Cardiac septum (tissue), 1 donor: ENCODE measurements at places on chromosomes 1 and 21.

DNA sequence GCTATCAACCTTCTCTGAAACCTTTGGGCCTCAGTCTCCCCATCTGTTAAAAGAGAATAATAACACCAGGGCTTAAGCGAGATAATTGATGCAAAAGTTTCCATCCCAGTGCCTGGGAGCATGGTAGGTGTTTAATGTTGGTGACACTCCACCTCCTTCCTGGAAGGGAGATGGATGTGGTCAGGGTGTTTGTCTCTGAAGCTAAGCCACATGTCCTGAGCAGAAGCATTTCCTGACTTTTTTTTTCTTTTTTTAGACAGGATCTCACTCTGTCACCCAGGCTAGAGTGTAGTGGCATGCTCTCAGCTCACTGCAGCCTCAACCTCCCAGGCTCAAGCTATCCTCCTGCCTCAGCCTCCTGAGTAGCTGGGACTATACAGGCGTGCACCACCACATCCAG lies 72.6 kb upstream of the HMGB4 start:
- DNase-seq: no peak

DNA sequence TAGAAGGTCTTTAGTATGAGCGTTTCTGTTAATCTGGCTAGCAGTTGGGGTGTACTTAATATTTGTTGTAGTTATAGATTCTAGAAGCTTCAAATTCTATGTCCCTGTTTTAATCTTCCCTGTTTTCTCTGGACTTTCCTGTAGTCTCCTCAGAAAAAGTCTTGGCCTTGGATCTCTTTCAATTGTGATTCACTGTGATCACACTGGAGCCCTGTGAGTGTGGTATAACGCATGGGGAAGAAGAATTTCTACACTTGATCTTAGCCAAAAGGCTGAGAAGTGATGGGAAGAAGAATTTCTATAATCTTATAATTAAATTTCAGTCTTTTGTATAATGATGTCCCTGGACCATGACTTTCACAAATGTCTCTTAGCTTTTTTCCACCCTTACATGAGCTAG lies 36.7 kb upstream of the COP1 start:
- DNase-seq: no peak

DNA sequence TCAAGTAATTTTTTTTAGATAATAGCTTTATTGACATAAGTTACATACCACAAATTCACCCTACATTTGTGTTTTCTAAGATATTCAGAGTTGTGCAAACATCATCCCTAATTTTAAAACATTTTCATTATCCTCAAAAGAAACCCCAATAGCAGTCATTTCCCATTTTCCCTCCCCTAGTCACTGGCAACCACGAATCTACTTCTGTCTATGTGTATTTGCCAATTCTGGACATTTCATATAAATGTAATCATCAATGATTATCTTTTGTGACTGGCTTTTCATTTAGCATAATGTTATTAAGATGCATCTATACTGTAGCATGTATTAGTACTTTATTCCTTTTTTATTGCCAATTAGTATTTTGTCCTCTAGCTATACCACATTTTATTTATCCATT lies 88.8 kb upstream of the SLFNL1 start:
- no peak for DNase-seq

DNA sequence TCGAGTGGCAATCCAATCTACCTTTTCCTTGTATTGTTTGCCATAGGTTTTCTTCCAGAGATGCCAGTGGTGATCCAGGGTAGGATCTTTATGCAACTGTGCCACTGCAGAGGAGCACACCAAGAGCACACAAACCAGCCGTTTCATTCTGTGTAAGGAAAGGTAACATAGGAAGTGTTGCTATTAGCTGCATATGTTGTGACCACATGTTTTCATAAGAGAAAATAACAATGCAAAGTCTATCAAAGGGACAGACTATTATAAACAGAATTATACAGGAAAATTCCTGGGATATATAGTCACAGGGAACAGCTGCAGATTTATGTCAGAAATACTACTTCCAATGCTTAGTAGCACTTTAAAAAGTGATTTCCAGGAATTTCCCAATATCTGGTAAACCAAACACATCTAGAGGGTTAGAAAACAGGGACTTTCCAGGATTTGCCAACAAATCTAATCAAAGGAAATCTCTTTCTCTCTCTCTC lies 919 bp downstream of the CTSS start:
- DNase-seq: no peak

- DNase-seq: no peak
These were observed 3.8 kb downstream of the CELSR2 start for GRCh38 chr1:109252893-109253802.
